Stimulated activated CD8-positive, alpha-beta memory T cell treated with anti-CD3 and anti-CD28 coated beads, Interleukin-15, amount 100 ng/mL, for 24 hours (primary cell): ENCODE measurements at places on chromosomes 3 and 15.

- no peak for DNase-seq
Observed at GRCh38 chr15:93420050-93420452, 331.0 kb upstream of the RGMA start.

GRCh38 chr3:4862973-4863372 is 116.3 kb upstream of the BHLHE40 start:
- DNase-seq, result no peak

DNA sequence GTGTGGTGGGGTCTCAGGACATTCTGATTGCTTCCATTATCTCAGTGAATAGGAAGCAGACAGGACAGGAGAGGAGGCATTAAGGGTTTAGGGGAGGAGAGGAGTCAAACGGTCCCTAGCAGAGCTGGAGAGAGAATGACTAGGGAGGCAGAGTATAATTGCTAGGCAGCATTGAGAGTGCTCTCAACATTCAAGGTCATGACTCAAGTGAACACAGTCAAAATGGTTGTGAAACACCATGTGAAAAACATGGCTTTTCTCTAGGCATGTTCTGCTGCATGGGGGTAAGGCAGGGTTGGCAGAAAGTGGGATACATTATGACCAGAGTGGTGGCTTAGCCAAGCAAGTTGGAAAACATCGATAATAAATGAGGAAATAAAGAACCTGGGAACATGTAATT is 19.5 kb upstream of the HRH1 start:
- no peak for DNase-seq

GRCh38 chr3:184440151-184440550 is 60.3 kb downstream of the CHRD start:
- DNase-seq, result no peak

GRCh38 chr3:87576752-87577151 is 300.4 kb upstream of the POU1F1 start:
- no peak for DNase-seq

- DNase-seq, result no peak
Observed at GRCh38 chr3:85837402-85837801, 878.6 kb downstream of the CADM2 start.

GRCh38 chr15:48708641-48709040 is 63.1 kb upstream of the FBN1 start:
- no peak for DNase-seq

GRCh38 chr3:35409991-35410390 is 229.3 kb upstream of the ARPP21 start:
- no peak for DNase-seq

DNA sequence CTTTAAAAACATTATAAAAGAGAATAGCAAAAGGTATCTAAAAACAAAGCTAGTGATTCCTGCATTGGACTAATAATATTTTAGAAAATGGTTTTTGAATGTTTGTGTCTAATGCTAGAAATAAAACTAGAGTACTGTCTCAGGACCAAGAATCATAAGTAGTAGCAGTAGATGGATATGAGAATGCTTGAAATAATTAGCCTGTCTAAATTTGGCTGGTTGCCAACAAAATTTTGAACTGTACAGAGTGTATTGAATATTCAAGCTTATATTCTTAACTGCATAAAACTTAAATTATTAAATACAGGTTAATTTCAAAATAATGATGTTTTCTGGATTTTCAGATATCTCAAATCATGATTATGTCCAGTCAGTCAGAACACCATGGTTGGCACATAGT is 14.0 kb downstream of the ABHD5 start:
- DNase-seq, result no peak

GRCh38 chr15:72199721-72200212 is 2.2 kb upstream of the GRAMD2A start:
- DNase-seq, result peak; percentile 27

DNA sequence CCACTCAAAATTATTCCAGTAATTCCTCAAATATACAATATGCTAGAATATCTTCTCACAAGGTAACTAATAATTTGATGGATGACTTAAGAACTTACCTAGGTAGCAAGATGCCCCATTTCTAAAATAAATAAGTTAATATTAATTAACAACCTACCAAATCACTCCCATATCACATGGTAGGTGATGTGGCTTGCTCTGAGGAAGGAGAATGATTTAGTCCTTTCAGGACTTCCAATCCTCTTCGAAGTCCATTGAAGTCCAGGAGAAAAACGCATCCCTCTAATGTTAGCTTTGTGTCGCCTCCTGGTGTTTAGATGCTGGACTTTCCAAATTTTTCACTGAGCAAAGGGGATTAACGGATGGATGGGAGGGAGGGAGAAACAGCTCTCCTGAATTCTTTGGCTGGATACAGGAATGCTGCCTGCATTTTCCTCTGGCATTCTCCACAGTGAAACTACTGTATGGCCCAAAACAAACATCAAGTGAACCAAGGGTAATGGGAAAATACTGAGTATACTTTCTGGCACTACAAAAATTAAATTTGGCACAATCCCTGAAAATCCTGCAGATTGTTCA is 58.6 kb downstream of the PRICKLE2 start:
- no peak for DNase-seq

DNA sequence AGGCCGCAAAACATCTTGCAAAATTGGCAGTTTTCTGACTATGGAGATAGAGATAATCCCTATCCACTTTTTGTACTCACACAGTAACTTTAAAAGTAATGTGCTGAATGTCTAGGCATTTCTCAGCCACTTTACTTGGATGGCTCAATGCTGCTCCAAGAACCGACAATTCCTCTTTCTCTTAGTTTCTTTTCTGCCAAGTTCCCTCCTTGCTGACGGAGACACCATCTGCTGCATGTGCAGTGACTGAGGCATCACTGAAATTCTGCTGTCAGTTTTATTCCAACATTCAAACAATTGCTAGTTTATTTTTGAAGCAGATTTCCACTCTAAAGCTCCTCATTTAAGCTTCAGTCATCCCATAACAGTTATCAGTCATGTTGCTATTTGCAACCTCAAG is 116.0 kb upstream of the RBMS3 start:
- no peak for DNase-seq

DNA sequence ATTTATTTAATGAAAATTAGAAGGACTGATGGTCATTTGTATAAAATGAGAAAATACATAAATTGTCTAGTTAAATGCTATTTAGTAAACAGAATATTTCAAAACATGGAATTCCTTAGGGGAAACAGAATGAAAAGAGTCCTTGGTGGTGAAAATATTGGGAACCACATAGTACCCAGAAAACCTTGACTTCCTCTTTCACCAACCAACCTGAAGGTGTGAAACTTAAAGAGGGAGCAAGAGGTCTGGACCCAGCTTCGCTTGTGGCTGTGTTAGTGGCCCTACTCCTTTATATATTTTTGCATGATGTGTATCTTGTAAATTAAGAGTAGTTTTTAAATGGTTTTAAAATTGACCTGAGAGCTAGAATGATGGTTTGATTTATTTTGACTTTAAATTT is 64.2 kb downstream of the MAP2K5 start:
- no peak for DNase-seq

DNA sequence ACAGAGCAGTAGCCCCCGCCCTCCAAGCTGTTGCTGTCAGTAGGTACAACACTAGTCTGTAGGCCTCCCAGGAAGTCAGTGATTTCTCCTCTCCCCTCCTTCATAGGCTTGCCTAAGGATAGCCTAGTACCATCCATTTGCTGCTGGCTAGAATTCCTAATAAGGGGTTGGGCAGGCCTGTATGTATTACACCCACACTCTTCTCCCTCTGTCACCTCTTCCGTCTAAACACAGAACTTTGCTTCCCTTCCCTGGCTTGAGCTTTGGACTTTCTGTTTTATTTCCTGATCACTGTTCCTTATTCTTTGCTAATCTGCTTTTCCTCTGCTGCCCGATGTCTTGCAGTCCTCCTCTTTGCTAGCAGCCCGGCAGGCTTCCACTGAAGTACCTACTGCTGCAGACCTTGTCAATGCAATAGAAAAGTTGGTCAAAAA is 93.4 kb upstream of the UMPS start:
- DNase-seq, result no peak

GRCh38 chr3:46105306-46105919 is 78.1 kb upstream of the XCR1 start:
- DNase-seq, result no peak

GRCh38 chr3:28901018-28901417 is 379.9 kb upstream of the RBMS3 start:
- no peak for DNase-seq

GRCh38 chr3:49781415-49782199 is 4.7 kb downstream of the IP6K1 start:
- no peak for DNase-seq

DNA sequence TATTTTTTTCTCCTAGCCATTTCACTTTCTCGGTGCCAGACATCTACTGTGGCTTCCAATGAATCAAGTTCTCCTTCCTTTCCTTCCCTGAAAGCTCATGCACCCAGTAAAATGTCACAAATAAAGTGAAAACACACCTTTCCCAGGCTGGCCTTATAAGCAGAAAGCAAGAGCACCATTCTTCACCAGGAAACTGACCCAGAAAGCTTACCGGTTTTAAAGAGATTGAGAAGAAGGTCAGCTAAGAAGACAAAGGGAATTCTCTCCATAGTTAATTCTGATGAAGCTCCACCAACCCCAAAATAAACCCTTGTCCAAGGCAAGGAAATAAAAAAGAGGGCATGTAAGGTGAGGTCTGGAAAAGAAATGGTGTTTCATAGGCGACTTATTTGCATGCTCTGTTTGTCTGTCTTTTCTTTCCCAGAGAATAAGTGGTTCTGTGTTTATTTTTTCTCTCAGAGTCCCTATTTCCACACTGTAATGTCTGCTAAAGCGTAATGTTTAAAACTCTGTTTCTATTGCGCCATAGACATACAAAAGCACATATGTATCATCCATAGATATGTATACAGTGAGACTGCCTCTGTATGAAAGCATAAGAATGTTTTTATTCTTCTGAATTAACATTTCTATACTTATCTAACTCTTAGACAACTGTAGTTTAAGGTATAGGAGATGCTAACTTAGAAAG is 2.8 kb downstream of the LSAMP start:
- no peak for DNase-seq

GRCh38 chr3:17640466-17640865 is 102.0 kb downstream of the TBC1D5 start:
- DNase-seq, result no peak

DNA sequence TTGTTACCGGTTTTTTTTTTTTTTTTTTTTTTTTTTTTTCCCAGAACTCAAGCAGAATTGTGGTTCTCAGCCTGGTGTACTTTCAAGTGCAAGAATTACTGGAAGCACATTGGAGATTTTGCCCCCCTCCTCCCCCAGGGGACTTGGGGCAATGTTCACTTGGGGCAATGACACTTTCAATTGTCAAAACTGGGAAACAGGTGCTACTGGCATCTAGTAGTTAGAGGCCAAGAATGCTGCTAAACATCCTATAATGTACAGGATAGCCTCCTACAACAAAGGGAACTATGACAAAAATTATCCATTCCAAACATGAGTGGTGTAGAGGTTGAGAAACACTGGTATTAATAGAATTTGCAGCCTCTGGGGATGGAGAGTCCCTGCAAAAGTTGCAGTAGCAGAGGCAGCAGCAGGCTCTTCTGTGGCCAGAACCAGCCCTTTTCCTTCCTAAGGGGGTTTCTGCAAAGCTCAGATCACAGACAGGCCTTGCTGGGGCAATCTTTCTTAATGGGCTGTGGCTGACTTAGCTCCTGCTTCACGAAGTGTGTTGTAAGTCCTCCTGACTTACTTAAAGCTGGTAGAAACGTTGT is 144.3 kb upstream of the MRPS22 start:
- DNase-seq, result no peak

GRCh38 chr3:14306142-14306541 is 96.3 kb upstream of the SLC6A6 start:
- DNase-seq, result no peak

DNA sequence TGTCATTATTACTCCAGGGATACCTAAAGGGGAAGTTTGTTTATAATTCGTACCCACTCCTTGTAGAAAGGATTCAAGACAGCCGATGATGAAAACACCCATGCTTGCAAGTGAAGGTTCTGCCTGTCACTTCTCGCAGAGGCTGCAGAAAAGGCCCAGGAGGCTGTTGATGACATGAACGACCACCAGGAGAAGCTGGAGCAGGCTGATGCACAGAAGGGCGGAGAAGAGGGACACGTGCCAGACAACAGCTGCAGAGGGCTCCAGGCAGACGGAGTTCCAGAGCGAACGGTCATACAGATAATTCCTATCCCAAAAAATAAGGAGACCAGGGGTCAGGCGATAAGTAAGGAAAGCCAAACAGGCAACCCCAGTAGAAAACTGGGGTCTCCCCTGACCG is 5.7 kb upstream of the DYNLT2B start:
- no peak for DNase-seq

GRCh38 chr3:127458696-127459604 is 131.6 kb downstream of the TPRA1 start:
- DNase-seq, result no peak

GRCh38 chr15:74381481-74381880 is 14.0 kb upstream of the CYP11A1 start:
- no peak for DNase-seq

GRCh38 chr15:72271895-72272212 is 500 bp downstream of the PARP6 start:
- DNase-seq, result no peak

DNA sequence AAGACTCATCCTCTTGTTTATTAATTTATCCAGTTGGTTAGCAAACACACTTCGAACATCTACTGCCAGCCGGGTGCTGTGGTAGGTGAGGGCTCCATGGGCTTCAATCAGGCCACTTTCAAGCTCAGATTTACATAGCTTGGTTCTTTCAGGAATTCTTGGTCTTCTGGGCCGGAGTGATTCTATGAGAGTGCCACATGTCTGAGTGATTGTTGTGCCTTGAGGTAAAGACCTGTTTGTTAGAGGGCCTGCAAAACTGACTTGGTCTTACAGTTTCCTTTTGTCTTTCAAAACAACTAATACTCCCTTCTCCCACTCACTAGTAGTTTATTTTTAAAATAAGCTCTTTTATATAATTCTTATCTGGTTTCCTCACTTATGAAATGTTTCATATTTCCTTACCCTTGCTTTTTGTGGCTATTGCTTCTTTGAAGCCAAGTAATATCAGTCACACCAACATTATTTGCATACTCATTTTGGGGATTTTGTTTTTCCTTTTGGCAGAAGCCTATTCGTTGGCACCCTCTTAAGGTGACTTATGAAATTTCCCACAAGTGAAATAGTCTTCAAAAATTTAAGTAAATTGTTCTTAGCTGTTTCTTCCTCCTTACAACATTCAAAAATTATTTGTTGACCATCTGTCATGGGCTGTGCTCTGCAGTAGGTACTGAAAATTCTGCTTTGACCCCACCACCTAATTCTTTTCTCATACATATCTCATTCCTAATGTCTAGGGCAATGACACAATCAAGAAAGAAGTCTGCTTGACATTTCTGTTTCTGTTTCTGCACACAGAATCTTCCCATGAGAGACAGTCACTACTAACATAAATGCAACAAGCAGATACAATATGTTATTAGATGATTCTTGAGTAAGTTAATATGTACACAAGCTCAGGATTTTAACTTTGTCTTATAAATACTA is 120.2 kb downstream of the LRRC28 start:
- no peak for DNase-seq

DNA sequence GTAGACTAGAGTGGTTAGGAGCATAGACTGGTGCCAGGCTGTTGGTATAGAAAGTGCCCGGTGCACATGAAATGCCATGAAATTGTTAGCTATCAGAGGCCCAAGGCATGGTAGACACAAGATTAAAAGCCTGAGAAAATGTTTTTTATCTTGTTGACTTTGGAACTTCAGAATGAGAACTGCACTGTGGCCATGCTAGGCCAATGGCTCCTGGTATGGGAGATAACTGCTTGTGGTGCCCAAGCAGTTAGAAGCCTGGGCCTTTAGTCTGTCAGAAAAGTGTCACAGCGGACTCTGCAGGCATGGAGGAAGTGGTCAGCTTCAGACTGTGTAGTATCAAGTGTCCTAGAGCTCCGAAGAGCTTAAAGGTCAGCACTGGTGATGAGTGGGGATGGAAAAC is 11.9 kb downstream of the FYCO1 start:
- DNase-seq, result no peak
